ENCODE measurements at places on chromosomes 7 and 10.

DNA sequence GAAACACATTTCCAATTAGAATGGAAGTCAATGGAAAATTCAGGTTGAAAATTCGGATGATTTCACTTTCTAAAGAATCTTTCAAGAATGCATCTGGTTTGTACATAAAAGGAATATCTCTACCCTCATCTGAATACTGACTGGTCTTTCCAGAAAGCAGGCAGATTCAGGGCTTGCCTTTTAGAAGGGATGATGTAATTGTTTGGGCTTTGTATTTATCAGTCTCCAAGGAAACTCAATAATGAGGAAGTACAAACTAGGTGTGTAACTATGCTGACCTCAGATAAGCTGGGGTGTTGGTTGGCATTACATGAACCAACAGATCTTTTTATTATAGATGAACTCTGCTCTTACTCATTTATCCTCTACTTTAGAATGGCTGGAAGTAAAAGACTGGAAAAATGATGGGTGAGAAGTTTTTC, 24.1 kb downstream of the PDLIM1 start:
- DNase-seq = no peak

DNA sequence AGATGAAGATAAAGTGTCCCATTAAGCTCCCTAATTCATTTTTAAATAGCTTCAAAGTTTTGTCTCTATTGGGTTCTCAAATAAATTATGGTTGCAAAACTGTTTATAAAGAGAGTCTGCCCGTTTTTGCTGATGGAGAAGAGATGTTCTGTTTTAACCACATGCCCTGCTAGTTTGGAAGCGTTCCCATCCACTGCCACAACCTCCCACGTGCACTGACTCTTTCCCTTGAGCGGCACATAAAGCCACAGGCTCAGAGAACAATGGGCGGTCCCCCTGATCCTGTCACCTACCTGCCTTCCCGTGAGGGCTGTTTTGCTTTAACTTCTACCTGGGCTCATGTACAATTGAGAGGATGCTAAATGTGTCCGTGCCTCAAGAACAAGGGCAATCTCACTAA, 65.5 kb downstream of the CPVL start:
- no peak for DNase-seq

- DNase-seq = no peak
These were observed 51.5 kb downstream of the SFMBT2 start for GRCh38 chr10:7359356-7359755.

DNA sequence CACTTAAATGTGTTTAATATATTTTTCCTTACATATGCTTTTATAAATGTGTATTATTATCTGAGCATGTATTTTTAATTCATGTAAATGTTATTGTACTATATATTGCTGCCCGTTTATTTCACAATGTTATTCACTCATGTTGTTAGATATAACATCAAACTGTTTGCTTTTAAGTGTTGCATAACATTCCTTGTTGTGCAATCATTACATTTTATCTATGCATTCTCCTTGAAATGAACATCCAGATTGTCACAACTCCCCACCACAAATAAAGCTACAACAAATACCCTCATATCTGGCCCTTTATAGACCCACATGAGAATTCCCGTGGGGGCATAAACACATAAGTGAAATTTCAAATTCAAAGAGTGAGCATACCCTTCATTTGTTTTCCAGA, 264.2 kb downstream of the HPSE2 start:
- no peak for DNase-seq

- no peak for DNase-seq
These were observed 146.9 kb downstream of the MAD1L1 start for GRCh38 chr7:2085804-2086203.

Measured in stimulated activated CD8-positive, alpha-beta memory T cell treated with anti-CD3 and anti-CD28 coated beads, Interleukin-15, amount 100 ng/mL, for 24 hours (primary cell).